NCI-H187 (cell line): ENCODE measurements at places on chromosomes 3 and 15.

GRCh38 chr15:63860155-63860554, 26.4 kb upstream of the HERC1 start:
- no peak for DNase-seq

GRCh38 chr3:21839592-21839991, 88.6 kb upstream of the ZNF385D start:
- no peak for DNase-seq

- DNase-seq = no peak
Observed at GRCh38 chr3:60010781-60011180, 961.0 kb upstream of the CFAP20DC start.

DNA sequence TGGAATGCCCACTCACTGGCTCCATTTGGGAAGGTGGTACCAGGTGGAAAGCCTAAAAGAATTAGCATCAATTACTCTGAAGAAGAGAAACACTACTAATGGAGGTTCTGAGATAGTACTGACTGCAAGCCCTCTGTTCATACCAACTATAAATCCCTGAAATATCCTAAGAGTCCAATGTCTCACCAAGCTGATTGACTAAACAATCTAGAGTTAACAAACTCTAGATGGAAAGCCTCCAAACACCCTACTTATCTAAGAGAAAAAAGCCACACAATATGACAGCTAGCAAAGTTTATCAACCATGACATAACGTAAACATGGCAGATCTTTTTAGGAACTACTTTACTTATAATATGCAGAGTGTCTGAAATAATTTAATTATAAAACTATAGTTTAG, 59.2 kb downstream of the GPR176 start:
- no peak for DNase-seq

DNA sequence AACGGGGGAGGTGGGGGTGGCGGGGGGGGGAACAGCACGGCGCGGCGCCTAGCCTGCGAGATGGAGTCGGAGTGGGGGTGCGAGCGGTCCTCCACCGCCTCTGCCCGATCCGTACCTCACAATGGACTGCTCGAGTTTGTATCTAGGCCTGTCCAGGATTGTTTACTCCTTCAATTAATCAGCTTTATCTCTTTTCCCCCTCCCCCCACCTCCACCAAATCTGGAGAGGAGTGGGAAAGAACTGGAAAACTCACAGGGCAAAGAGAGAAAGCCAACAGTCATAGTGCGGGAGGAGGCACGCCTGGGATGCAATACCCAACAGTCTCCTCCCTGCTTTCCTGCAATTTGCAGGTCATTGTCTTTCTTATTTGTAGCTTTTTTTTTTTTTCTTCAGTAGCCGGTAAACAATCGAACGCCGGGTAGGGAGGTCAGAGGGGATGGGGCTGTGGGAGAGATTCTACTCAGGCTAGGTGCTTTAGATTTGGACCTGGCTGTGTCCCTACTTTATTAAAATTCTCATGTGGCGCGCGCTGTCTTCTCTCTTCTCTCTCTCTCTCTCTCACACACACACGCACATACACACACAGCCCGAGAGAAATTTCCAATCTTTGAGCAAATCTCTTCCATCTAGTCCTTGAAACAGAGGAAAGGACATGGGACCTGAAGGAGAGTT, 6.9 kb upstream of the MEIS2 start:
- DNase-seq = no peak

GRCh38 chr3:153244961-153245360, 82.9 kb downstream of the RAP2B start:
- no peak for DNase-seq

GRCh38 chr15:63556246-63556645, 40.9 kb upstream of the FBXL22 start:
- DNase-seq = no peak

- no peak for DNase-seq
Observed at GRCh38 chr15:85706779-85707518, 87.8 kb downstream of the KLHL25 start.

DNA sequence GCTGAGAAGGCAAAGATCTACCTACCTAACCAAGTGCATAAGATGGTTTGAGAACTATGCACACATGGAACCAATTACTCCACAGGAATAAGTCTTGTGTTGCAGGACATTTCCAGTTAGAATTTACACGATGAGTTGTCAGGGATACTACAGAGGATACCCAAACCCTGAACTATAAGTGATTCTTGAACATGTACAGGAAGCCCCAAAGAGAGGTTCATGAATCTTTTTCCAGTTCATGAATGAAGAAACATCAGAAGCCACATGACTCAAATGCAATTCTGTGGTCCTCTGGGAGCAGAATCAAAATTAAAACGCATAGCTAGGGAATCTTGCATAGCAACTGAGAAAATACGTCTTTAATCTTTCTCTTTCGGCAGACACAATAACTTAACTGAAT, 114.1 kb upstream of the LMCD1 start:
- no peak for DNase-seq

DNA sequence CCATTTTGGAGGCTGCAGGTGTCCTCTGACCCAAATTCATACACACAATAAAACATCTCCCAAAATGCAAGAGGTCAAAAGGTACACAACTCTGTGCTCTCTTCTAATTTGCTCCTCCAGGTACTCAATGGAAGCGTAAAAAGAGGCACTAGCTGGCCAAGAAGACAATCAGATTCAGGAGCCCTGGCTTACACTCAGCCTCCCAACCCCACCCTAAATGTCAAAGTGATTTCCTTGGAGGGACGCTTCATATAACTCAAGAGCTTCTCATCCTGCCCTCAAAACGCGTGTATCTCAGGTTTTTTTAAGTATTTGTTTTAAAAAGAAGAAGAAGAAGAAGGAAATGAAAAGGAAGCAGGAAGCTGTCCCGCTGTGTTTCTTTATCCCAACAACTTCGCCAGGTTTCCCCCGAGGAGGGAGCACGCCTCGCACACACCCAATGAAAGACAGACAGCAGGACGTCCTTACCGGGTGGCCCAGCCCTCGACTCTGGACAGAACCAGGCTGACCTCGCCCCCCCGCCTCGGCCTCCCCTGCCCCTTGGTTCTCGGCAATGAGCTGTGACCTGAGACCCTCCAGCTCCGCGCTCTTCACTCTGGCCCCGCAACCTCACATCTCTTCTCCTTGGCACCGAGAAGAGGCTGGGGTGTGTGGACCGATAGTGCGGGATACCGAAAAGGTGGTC, 620.7 kb upstream of the ZNF385D start:
- no peak for DNase-seq

- no peak for DNase-seq
Observed at GRCh38 chr3:3286014-3286413, 106.5 kb upstream of the CRBN start.

DNA sequence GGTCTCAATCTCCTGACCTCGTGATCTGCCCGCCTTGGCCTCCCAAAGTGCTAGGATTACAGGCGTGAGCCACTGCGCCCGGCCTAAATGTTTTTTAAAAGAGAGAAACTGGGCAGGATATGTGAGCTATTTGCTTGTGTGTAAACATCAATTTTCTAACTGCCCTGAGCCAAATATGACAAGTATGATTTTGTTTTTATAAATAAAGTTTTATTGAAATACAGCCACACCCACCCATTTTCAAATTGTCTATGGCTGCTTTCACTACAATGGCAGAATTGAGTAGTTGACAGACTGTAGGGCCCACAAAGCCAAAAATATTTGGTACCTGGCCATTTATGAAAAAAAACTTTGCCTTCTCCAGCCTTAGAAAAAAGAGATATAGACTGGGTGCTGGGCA, 15.9 kb upstream of the HDC start:
- no peak for DNase-seq

GRCh38 chr3:35596335-35596995, 42.9 kb upstream of the ARPP21 start:
- no peak for DNase-seq
